Nephron progenitor cell (in vitro differentiated cells): ENCODE measurements at places on chromosomes 7 and 10.

DNA sequence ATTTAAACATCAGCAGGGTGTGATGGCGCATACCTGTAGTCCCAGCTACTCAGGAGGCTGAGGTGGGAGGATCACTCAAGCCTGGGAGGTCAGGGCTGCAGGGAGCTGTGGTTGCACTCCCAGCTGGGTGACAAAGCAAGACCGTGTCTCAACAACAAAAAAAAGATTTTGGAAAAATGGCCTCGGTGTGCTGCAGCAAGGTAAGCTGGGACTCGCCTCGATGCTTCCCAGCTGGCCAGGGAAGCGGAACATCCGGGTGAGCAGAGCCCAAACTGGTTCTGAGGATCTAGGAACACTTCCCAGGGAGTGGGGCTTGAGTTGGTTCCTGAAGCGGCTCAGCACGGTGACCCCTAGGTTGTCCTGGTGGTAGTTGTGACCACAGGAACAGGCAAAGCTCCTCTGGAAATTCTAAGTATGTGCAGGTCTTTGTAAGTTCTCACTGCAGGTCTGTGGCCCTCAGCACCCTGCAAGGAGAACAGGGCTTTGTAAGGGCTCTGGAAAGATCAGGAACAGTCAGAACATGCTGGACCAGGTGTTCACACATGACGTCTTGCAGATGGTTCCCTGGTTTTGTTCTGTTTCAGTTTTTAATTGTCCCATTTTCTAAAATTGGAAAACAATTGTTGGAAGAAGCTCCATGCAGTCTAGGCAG lies 38.6 kb upstream of the ZMIZ2 start:
- DNase-seq, result no peak

- no peak for DNase-seq
These were observed 566 bp downstream of the ZNF789 start for GRCh38 chr7:99473315-99473596.

- DNase-seq, result no peak
These were observed 291.2 kb downstream of the AUTS2 start for GRCh38 chr7:69889338-69889975.

GRCh38 chr7:98056580-98056979 lies 50.1 kb upstream of the LMTK2 start:
- no peak for DNase-seq

GRCh38 chr10:126930883-126931503 lies 25.8 kb downstream of the DOCK1 start:
- no peak for DNase-seq

- no peak for DNase-seq
These were observed 599.6 kb upstream of the POT1 start for GRCh38 chr7:125529249-125529648.

GRCh38 chr10:104328896-104329710 lies 9.2 kb downstream of the ITPRIP start:
- no peak for DNase-seq

DNA sequence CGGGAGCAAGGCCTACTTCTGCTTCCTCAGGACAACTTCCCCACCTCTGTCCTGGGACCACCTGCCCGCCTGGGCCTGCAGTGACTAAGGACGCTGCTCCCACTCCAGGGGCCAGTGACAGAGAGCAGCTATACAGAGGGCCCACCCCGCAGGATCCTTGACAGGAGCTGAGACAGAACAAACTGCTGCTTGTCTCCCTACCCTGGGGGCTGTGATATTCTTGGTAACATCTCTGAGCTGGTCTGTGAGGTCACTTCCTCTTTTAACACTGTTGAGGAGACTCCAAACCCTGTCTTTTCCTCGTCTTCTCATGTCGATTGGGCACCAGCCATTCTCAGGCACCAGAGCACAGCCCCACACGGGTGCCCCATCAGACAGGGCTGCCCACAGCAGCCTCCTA lies 6.9 kb upstream of the MRPS24 start:
- no peak for DNase-seq

DNA sequence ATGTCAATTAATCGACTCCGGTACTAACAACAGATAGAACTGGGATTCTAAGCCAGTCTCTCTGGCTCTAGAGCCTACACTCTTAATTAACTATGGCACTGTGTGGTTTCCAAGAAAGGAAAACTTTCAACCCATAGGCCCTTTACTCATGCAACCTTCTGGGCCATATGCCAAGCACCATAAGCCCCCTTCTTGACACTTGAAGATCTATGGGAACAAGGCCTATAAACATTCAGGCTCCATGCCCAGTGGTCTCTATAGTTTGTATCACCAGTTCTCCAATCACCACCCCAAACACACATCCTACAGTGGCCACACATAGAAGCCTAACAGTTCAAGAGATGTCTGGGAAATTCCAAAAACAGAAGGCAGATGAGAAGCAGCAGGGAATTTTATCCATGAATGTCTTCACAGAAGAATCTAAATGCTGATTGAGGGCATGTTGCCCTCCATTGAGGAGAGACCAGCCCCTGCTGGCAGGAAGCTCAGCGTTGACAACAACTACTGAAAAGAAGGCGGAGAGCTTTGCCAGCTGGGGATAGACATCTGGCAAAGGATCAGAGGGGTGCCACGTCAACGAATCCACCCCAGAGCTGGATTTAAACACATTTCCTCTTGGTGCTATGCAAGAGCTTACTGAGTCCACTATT lies 64.4 kb downstream of the GRM3 start:
- DNase-seq, result no peak
